Sigmoid colon (tissue), 7 donors: ENCODE measurements at places on chromosomes 2 and 18. TPM values are rescaled to one million over a fixed set of nuclear protein-coding genes. Genes with fewer than 3 reads are reported as not detected.
A peak's percentile ranks its signal among the peaks of the same experiment; 100 is the strongest.

The SLC8A1 gene
- total RNA-seq, result 337 TPM

The CROCC2 gene
- total RNA-seq, result not detected

DNA sequence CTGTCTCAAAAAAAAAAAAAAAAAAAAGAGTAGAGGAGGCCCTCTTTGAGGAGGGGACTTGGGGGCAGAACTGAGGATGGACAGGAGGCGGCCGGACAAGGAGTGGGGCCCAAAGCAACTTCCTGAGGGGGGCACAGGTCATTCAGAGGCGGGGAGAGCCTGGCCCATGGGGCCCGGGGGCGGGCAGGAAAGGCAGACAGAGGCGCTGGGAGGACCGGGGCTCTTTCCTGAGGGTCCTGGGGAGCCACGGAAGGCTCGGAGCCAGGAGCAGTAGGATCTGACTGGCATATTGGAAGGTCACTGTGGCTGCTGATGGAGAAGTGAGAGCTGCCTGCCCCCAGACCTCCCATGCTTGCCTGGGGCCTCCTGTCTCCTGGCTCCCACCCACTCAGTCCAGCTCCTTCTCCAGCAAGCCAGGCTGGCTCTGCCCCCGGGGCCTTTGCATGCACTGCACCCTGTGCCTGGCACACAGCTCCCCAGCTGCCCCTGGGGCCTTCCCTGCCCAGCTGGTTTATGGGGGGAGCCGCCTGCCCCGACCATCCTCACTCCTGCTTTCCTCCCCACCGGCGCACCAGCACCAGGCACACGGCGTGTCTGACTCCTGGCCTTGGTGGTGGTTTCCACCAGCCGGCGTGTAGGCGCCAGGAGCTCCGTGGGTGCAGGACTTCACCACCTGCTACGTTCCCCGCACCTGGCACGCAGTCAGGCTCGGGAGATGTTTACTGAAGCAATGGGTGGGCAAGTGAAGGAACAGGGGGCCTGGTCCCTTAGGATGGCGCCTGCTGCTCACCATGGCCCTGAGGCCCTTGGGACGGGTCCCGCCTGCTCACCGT is 5.6 kb downstream of the ESPNL start:
- H3K4me3 ChIP-seq, result no peak overlapping the region
- DNase-seq, result no peak
- no peaks in the 10 kb centered on the region for H3K27me3 ChIP-seq

DNA sequence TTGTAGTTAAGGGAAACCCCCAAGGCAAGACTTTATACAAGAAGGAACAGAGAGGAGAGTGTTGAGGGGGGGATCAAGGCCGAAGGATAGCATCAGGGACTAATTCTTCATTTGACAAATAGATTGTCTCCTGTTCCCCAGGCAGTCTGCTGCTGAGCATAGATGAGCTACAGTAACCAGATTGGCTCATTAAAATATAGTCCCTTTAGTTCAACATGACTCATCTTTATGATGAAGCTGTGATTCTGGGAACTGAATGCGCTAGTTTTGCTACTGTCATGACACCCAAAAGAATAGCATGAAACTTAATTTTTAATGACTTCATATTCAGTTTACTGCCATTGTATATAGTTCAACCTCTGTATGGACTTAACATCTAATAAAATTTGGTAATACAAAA is 35.5 kb downstream of the TMEFF2 start:
- no peaks in the 10 kb centered on the region for H3K36me3 ChIP-seq
- peaks cover 5% of the 10 kb centered on the region for H3K4me1 ChIP-seq
- DNase-seq, result no peak
- no peak overlapping the region for H3K4me3 ChIP-seq
- no peak overlapping the region for H3K27ac ChIP-seq
- H3K27me3 ChIP-seq, result no peaks in the 10 kb centered on the region

DNA sequence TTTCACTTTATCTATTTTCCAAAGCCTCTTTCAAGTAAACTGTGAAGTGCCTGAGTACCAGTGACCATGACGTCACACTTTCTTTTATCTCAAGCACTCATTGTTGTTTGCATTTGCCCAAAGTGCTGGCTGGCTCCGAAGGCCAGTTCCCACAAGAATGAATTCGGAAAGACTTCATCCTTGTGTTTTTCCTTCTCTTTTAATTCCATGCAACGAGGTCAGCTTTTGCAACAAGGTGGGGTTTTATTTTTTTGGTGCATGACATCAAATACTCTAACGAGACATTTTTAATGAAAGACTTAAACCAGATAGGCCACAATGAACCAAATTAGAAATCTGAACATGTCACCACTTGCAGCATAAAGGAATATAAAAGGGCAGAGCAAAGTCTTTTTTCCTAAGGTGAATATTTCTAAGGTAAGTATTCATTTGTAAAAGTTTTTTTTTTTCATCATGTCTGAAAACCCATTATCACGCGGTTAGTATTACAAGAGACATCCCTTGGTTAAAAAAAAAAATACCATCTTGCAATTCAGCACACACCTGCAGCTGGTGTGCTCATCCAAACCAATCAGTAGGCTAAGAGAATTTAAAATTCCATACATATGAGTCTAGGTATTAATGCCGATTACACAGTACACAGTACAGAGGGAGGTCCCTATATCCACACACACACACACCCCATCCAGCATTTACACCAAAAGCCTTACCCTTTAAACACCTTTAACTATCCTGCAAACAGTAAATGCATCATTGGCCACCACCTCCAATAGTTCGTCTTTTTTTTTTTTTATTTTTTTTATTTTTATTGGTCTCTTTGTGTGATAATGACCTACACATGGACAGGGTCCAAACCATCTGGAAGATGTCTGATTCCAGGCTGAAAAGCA is 2.3 kb downstream of the ARL4C start:
- H3K4me3 ChIP-seq, result peak overlapping the region; percentile 61
- peaks cover 23% of the 10 kb centered on the region for H3K4me1 ChIP-seq
- peak; percentile 46 for DNase-seq
- no peaks in the 10 kb centered on the region for H3K36me3 ChIP-seq

- H3K36me3 ChIP-seq, result no peaks in the 10 kb centered on the region
- H3K27ac ChIP-seq, result peak overlapping the region; percentile 84
- peak overlapping the region; percentile 3 for H3K4me3 ChIP-seq
- no peak for DNase-seq
Observed at GRCh38 chr2:11830708-11831301, 84.4 kb downstream of the LPIN1 start.
